ENCODE measurements at places on chromosomes 7 and 10. TPM values are rescaled to one million over a fixed set of nuclear protein-coding genes. Genes with fewer than 3 reads are reported as not detected.

GRCh38 chr7:88226201-88226600 lies 6.4 kb upstream of the SRI start:
- no peaks in the 10 kb centered on the region for H3K27me3 ChIP-seq
- DNase-seq = no peak
- H3K4me1 ChIP-seq = no peaks in the 10 kb centered on the region
- H3K36me3 ChIP-seq = no peaks in the 10 kb centered on the region

DNA sequence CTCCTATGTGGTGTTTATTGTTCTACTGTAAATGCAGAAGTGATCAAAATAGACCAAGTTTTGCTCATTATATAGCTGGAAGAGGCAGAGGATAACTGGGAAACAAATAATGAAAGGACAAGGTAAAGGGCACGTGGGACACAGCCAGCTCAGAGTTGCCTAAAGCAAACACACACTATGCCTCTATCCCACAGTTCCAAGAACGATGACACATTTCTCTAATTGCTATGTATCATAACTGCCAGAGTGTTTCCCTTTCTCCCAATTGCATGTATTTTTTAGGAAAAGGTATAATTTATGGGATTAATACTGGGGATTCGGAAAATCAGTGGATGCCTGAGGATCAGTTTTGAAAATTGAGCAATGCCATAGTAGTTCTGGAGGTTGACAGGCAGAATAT lies 49.0 kb downstream of the CCDC71L start:
- no peak overlapping the region for H3K27ac ChIP-seq
- H3K27me3 ChIP-seq = no peaks in the 10 kb centered on the region
- H3K4me1 ChIP-seq = no peaks in the 10 kb centered on the region
- no peaks in the 10 kb centered on the region for H3K36me3 ChIP-seq
- no peak for DNase-seq

Gene HOXA3
- not detected for total RNA-seq

DNA sequence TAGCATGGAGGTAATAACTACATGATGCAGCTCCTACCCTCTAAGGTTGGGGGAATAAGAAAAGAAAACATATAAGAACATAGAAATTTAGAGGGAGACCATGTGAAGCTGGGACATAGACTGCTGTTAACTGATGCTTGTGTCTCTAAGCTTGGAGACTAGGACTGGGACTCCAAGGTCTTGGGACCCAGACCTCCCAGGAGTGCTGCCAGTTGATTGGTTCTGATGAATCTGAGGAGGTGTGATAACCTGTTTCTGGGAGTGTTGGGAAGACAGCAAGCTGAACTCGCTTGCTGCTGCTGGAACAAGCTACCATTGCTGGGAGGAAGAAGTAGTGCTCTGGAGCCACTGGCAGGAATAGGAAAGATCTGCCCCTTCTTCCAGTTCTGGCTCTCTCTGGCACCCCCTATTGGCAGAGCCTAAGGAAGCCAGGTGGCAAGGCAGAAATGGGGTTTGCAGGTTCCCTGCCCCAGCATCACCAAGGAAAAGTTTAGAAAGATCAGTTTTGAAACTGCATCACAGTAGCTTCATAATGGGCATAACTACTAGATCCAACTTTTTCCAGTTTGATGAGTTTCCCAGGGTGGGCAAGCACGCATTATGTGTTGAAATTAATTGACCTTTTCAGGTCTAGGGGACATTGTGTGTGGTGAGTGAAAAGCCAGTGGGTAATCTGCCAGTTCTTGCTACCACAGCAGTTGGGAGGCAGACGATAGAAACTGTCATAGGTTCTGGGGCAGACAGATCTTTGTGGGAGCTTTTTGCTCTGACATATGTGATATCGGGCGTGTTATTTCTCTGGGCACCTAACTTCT lies 140.7 kb downstream of the SND1 start:
- H3K27ac ChIP-seq = no peak overlapping the region
- H3K36me3 ChIP-seq = no peaks in the 10 kb centered on the region
- DNase-seq = peak; percentile 89
- no peaks in the 10 kb centered on the region for H3K4me1 ChIP-seq

GRCh38 chr10:86349474-86349873 lies 17.1 kb downstream of the GRID1 start:
- DNase-seq = peak; percentile 56
- H3K27ac ChIP-seq = no peak overlapping the region
- H3K27me3 ChIP-seq = no peaks in the 10 kb centered on the region
- H3K4me1 ChIP-seq = no peaks in the 10 kb centered on the region
- H3K36me3 ChIP-seq = no peaks in the 10 kb centered on the region

DNA sequence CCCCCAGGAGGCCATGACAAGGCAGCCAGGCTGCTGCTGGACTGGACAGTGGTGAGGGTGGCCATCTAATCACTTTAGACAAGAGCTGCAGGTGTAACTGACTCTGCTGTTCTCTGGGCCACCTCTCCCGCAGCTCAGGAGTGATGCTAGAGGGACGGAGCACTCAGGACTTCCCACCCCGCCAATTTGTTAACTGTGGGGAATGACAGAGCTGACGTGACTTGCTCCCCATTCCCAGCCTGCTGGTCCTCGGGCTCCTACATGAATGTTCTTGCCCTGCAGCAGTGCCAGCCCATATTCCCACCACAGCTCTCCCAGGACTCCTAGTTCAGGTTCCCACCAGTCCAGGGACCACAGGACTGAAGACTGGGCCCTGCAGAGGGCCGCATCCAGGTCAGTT lies 16.7 kb upstream of the NPFFR1 start:
- H3K36me3 ChIP-seq = no peaks in the 10 kb centered on the region
- no peak overlapping the region for H3K4me3 ChIP-seq
- H3K4me1 ChIP-seq = no peaks in the 10 kb centered on the region
- H3K27me3 ChIP-seq = no peaks in the 10 kb centered on the region
- DNase-seq = no peak

DNA sequence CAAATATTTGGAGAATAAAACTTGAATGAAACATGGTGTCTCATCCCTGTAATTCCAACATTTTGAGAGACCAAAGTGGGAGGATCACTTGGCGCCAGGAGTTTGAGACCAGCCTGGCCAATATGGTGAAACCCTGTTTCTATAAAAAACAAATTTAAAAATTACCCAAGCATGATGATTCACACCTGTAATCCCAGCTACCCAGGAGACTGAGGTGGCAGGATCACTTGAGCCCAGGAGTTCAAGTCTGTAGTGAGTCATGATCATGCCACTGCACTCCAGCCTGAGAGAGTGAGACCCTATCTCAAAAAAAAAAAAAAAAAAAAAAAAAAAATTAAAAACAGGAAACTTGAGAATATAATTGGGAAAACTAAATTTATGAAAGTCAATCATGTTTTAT lies 481.1 kb downstream of the SEMA3D start:
- H3K4me1 ChIP-seq = no peaks in the 10 kb centered on the region
- no peak overlapping the region for H3K27ac ChIP-seq
- no peak for DNase-seq
- no peaks in the 10 kb centered on the region for H3K36me3 ChIP-seq

GRCh38 chr7:6576024-6576866 lies 1.0 kb upstream of the ZDHHC4 start:
- DNase-seq = no peak
- peaks cover 9% of the 10 kb centered on the region for H3K36me3 ChIP-seq
- no peaks in the 10 kb centered on the region for H3K27me3 ChIP-seq
- no peaks in the 10 kb centered on the region for H3K4me1 ChIP-seq
- H3K4me3 ChIP-seq = no peak overlapping the region

DNA sequence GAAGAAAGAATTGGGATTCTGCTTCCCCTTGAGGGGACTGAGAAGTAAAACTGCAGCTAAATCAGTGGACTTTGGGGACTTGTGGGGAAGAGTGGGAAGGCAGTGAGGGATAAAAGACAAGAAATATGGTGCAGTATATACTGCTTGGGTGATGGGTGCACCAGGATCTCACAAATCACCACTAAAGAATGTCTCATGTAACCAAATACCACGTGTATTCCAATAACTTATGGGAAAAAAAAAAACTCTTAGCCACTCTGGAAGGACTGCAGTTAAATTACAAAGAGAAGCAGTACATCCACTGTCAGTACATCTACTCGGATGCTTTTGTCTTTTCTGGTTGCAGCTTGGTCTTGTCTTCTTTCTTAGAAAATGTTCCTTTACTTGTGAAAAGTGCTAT lies 27.4 kb upstream of the GOT1 start:
- no peak overlapping the region for H3K4me3 ChIP-seq
- H3K27ac ChIP-seq = no peak overlapping the region
- no peaks in the 10 kb centered on the region for H3K27me3 ChIP-seq
- no peaks in the 10 kb centered on the region for H3K36me3 ChIP-seq

GRCh38 chr10:49106451-49106850 lies 8.9 kb downstream of the VSTM4 start:
- H3K4me1 ChIP-seq = no peaks in the 10 kb centered on the region
- no peak overlapping the region for H3K4me3 ChIP-seq
- H3K36me3 ChIP-seq = no peaks in the 10 kb centered on the region
- H3K27ac ChIP-seq = no peak overlapping the region
- no peak for DNase-seq

Gene FKBP9
- total RNA-seq = 9.9 TPM

DNA sequence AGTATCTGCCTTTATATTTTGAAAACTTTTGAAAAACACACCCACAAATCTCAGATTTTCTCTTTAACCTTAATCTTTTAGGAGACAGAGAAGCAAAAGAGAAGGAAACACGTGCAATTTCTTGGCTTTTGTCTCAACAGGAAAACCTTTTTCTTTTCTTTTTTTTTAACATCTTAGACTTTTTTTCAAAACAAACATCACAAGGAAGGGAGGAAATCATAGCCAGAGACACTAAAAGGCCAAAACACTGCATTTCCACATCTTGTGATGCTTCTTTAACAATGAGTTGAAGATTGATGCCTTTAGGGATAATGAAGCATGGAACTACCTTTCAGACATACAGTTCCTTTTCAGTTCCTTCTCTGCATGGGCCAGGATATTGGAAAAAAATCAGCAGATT lies 136.6 kb upstream of the NRBF2 start:
- DNase-seq = no peak
- H3K4me1 ChIP-seq = no peaks in the 10 kb centered on the region
- no peak overlapping the region for H3K4me3 ChIP-seq
- H3K36me3 ChIP-seq = no peaks in the 10 kb centered on the region
- H3K27me3 ChIP-seq = no peaks in the 10 kb centered on the region

- no peaks in the 10 kb centered on the region for H3K36me3 ChIP-seq
- DNase-seq = no peak
- H3K27me3 ChIP-seq = no peaks in the 10 kb centered on the region
- peaks cover 24% of the 10 kb centered on the region for H3K4me1 ChIP-seq
These were observed 5.5 kb downstream of the PRKG1 start for GRCh38 chr10:51079766-51080165.

- no peaks in the 10 kb centered on the region for H3K4me1 ChIP-seq
- DNase-seq = no peak
- H3K36me3 ChIP-seq = no peaks in the 10 kb centered on the region
- H3K27me3 ChIP-seq = peaks cover 2% of the 10 kb centered on the region
These were observed 1336.0 kb upstream of the CELF2 start for GRCh38 chr10:9681655-9682054.

Gene EFCAB10
- 3.1 TPM for total RNA-seq

Gene LIPJ
- total RNA-seq = not detected

DNA sequence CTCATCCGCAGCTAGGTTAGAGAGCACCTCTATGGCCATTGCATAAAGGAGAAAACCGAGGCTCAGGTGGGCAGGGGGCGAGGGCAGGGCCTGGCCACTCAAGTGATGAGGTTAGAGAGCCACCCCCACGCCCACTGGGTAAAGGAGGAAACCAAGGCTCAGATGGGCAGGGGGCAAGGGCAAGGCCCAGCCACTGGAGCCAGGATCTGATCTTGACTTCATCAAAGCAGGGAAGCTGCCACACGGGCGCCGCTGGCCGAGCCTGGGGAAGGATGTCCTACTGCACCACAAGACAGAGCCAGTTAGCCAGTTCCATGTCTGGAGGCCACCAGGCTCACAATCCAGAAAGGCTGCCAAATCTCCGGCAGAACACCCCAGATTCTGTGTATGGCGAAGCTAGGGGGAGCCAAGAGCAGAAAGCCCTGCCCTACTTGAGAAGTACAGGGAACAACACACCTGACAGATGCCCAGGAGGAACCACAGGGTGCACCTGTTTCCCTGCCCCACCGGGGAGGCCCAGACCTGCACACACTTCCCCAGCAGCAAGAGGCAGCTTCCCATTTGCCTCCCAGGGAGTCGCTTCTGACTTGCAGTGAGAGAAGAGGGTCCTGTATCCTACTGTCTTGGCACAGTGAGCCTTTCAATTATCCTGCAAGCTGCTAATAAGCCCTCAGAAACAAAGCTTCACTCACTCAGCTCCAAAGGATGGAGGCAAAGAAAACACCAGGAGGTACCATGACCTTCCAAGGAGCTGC lies 101.9 kb downstream of the TNS3 start:
- DNase-seq = no peak
- H3K4me3 ChIP-seq = no peak overlapping the region
- H3K36me3 ChIP-seq = no peaks in the 10 kb centered on the region
- H3K27me3 ChIP-seq = peaks cover 52% of the 10 kb centered on the region

- no peak for DNase-seq
- H3K27me3 ChIP-seq = peaks cover 25% of the 10 kb centered on the region
- H3K4me1 ChIP-seq = no peaks in the 10 kb centered on the region
- no peak overlapping the region for H3K4me3 ChIP-seq
- H3K36me3 ChIP-seq = no peaks in the 10 kb centered on the region
These were observed 2.0 kb upstream of the PLCE1 start for GRCh38 chr10:93991596-93992284.

GRCh38 chr7:64908358-64908757 lies 5.3 kb downstream of the ZNF273 start:
- H3K27ac ChIP-seq = no peak overlapping the region
- peaks cover 3% of the 10 kb centered on the region for H3K36me3 ChIP-seq

DNA sequence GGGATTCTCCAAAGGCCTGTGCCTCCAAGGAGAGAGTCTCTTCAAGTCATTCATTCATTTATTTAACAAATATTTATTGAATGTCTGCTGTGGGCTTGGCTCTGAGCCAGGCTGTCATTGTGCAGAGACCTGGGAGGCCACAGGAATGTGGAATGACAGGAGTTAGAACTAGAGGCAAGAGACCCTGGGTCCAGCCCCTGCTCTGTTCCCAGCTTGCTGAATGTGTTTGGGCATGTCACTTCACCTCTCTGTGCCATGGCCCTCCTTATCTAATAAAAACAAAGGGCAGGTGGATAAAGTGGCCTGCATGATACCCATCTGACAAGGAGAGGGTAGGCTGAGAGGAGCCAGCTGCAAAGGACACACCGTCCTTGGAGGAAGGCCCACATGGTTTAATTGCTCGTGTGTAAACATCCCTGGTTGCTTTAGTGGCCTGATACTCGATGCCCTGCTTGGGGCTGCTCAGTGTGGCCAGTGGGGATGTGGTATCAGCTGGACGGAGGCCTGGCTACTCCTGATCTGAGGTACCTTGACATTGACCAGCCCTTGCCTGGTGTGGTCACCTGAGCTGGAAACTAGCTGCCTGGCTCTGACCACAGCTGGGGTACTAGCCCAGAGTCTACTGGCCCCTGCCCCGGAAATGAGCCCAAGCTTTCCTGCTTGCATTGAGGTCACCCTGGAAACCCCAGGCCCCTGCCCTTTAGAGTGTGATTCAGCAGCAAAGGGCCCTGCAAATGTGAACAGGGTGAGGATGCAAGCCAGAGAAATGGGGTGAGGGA lies 116.2 kb downstream of the CDH23 start:
- H3K4me3 ChIP-seq = no peak overlapping the region
- H3K27me3 ChIP-seq = no peaks in the 10 kb centered on the region
- no peak overlapping the region for H3K27ac ChIP-seq

DNA sequence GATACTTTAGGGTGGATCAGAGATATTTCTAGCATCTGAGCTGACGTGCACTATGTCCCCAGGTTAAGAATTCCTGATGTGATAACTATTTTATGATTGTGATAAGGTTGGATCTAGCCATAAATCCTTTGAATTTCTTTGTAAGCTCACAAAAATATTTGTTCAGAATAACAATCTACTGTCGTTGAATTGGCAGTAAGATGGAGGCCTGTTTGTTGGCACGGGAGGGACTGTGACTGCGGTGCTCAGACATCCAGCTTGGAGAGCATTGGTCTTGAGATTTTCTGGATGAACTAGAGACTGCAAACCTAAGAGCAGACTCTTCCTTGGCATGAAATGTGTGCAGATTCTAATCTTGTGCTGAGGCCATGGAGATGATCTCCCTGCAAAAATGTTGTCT lies 131.1 kb downstream of the LRRC4 start:
- H3K27ac ChIP-seq = no peak overlapping the region
- H3K4me1 ChIP-seq = peaks cover 18% of the 10 kb centered on the region
- no peak overlapping the region for H3K4me3 ChIP-seq
